GF-D8 (cell line): ENCODE measurements at places on chromosomes 4 and X.

DNA sequence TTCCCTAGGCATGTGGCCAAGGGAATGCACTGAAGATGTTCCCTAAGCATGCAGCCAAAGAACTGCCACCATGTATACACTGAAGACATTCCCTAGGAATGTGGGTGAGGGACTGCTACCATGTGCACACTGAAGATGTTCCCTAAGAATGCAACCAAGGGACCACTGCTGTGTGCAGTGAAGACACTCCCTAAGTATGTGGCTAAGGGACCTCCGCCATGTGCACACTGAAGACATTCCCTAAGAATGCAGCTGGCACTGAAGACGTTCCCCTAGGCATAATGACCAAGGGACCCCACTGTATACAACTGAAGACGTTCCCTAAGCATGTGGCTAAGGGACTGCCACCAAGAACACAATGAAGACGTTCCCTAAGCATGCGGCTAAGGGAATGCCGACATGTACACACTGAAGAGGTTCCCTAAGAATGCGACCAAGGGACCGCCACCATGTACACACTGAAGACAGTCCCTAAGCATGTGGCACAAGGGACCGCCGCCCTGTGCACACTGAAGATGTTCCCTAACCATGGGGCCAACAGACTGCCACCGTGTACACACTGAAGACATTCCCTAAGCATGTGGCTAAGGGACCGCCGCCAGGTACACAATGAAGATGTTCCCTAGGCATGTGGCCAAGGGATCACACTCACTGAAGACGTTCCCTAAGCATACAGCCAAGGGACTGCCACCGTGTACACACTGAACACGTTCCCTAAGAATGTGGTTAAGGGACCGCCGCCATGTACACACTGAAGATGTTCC is 25.6 kb downstream of the DHRSX start:
- DNase-seq: no peak

DNA sequence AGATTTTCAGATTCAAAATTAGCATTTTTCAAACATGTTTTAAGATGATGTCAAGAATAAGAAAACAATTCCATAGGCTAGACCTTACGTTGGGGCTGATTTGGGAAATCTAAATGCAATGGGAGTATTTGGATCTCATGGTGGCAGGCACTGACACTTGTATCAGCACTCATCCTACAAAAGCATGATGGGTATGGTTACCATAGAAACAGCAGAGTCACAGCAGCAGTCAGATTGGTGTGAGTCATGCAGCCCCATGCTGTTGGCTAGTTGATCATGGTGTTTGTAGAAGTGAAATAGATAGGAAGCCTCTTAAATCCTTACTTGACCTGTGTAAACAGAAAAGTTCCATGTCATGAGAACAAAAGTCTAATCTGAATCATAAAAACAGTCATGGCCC is 1637.3 kb upstream of the PABPC4L start:
- DNase-seq: no peak

DNA sequence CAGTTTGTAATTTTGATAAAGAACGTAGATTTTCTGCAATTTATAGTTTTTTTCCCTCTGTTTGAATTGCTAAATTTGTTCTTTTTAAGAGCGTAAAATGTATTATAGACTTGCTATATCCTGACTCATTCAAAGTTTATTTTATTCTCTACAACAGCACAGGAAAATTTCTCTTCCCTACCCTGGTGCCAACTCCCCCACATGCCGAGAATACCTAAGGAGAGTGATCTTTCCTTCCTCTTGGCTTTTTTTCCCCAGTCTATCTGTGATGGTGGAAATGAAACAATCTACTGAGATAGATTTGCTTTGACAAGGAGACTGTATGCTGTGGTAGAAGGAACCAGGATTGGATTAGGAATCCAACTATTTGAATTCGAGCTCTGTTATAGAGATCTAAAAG is 271.6 kb downstream of the TLL1 start:
- DNase-seq: no peak

DNA sequence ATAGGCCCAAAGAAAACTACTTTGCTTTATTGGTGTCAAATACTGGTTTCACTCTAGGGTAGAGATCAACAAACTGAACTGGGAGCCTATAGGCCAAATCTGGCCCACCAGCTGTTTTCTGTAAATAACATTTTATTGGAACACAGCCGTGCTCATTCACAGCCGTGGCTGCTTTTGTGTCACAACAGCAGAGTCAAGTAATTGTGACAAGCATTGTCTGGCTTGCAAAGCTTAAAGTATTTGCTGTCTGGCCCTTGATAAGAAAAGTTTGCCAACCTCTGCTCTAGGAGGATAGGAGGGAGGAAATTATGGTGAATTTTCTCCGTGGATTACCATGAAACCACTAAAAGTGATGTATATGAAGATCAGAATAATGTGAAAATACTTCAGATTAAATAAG is 53.4 kb downstream of the GPAT3 start:
- no peak for DNase-seq

GRCh38 chr4:134777606-134778005 is 576.0 kb upstream of the PABPC4L start:
- DNase-seq: no peak
